Activated CD4-positive, alpha-beta T cell treated with anti-CD3 and anti-CD28 coated beads for 24 hours (primary cell): ENCODE measurements at places on chromosomes 5 and 9.

- no peak for DNase-seq
Observed at GRCh38 chr5:111153945-111154344, 61.8 kb downstream of the WDR36 start.

DNA sequence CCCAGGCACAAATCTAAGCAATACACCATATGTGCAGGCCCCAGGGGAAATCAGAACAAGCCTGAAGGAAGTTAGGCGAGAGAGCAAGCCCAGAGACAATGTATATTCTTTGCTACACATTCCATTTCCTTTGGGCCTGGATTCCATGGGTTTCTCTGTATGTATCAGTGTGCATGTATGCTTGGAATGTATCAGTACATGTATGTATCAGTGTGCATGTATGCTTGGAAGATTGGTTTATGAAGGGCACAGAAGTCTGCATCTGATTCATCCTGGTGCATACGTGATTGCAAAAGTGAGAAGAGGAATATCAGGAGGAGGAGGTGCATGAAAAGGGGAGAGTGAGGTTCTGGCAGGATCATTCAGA lies 232.6 kb upstream of the ANKRD55 start:
- DNase-seq = no peak

GRCh38 chr5:158267228-158267627 lies 408.3 kb upstream of the CLINT1 start:
- DNase-seq = no peak

- DNase-seq = no peak
Observed at GRCh38 chr5:1656271-1656975, 132.7 kb upstream of the LPCAT1 start.

DNA sequence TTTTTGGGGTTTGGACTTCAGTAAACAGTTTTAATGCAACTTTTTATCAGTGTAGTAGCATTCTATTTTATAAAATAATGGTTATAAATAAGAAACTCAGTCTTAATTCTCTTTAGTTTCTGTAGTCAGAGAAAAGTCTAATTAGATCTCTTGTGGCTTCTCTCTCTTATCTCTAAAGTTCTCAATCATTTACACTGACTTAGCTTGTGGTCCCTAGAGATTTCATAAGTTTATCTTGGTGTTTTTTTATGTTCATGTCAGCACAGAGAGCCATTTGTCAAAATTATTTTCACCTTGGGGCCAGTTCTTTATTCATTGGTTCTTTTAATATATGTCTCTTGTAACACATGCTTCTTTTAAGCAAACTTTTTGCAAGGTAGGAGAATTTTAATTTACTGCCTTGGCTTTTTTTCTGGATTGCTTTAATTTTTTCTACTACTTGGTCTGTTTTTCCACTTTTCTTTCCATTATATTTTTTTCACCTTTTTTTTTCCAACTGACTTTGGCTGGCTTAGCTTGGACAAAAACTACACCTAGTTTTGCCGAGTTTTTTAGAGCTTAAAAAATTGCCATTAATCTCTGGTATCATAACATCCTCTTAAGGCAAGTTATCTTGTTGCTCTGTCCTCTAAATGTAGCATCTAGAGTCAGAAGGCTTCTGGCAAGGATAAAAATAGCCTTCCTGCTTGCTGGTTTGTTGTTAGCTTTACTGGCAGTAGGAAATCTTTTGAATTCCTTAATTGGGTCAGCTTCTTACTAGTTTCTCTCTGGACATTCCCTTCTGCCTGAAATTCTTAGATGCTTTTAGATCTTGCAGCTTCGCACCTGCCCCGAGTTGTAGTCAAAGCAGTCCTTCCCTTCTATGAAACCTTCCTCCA lies 35.3 kb downstream of the CPEB4 start:
- DNase-seq = no peak

- no peak for DNase-seq
Observed at GRCh38 chr9:129568560-129569501, 52.1 kb downstream of the C9orf50 start.

DNA sequence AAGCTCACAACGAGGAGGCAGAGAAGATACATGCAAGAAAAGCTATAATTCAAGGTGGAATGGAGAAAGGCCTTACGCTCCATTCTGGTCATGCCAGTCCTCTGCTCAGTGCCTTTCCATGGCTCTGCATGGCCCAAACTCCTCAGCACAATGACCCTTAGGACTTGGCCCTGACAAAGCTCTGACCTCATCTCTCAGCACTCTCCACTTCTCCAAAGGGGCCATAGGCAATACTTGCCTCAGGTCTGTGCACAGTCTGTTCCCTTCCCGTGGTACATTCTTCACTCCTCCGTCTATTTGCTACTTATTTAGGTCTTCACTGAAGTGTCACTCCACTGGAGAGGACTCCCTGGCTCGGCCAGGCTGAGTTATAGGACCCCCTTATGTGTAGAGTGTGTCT lies 24.7 kb downstream of the SLC36A3 start:
- DNase-seq = no peak

GRCh38 chr5:852431-853401 lies 1.9 kb upstream of the ZDHHC11 start:
- DNase-seq = no peak

GRCh38 chr5:1304033-1304432 lies 9.2 kb upstream of the TERT start:
- DNase-seq = no peak

- no peak for DNase-seq
Observed at GRCh38 chr9:116087751-116088194, 65.8 kb upstream of the PAPPA start.

DNA sequence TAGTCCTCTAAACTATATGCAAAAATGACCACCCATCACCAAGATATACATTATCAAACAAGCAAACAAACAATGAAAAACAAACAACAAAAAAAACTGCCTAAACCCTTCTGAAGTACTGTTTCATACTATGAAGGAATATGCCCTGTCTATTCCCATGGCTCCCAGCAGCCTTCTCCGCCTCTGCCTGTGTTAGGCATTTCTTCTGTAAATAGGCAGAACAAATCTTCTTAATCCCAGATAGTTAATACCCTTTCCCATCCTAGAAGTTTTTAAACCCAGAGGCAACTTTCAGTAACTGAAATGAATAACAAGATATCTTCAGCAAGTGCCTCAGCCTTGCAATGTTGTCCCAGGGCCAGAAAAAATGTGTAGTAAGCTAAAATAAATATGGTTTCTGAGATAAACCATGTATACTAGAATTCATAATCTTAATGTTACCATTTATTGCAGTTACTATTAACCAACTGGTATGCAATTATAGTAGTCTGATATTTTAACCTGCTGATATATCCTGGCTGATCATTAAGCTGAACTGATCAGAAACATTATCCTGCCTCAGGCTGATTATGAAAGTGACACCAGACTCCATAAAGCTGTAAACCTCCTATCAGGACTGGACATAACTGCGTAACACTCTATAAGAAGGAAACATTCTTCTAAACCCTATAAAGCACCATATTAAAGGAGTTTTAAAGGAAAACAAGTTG lies 68.5 kb downstream of the ANKRD31 start:
- DNase-seq = no peak

DNA sequence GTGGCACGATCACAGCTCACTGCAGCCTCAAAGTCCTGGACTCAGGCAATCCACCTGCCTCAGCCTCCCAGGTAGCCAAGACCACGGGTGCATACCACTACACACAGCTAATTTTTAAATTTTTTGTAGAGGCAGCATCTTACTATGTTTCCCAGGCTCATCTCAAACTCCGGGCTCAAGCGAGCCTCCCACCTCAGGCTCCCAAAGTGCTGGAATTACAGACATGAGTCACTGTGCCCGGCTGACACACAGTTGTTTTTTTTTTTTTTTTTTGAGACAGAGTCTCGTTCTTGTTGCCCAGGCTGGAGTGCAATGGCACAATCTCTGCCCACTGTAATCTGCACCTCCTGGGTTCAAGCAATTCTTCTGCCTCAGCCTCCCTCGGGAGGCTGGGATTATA lies 70.1 kb upstream of the CNOT6 start:
- no peak for DNase-seq

GRCh38 chr5:78519198-78519941 lies 129.2 kb downstream of the LHFPL2 start:
- no peak for DNase-seq

DNA sequence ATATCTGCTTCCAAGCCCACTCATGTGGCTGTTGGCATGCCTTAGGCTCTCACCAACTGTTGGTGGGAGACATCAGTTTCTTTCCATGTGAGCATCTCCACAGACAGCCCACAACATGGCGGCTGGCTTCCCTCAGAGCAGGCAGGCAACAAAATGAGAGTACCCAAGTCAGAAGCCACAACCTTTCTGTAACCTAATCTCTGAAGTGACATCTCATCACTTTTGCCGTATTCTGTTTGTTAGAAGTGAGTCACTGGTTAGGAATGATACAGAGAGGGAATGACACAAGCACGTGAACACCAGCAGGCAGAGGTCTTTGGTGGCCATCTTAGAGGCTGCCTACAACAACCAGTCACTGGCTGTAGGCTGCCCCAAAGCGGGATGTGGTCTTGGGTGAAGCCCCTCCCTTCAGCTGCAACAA lies 88.6 kb upstream of the RASGRF2 start:
- peak; percentile 34 for DNase-seq

GRCh38 chr5:611731-612486 lies at the start of gene CEP72:
CEP72 (plus strand) TSS chr5:612340; CDS start chr5:612362, 22 bp downstream.
- peak; percentile 92 for DNase-seq

DNA sequence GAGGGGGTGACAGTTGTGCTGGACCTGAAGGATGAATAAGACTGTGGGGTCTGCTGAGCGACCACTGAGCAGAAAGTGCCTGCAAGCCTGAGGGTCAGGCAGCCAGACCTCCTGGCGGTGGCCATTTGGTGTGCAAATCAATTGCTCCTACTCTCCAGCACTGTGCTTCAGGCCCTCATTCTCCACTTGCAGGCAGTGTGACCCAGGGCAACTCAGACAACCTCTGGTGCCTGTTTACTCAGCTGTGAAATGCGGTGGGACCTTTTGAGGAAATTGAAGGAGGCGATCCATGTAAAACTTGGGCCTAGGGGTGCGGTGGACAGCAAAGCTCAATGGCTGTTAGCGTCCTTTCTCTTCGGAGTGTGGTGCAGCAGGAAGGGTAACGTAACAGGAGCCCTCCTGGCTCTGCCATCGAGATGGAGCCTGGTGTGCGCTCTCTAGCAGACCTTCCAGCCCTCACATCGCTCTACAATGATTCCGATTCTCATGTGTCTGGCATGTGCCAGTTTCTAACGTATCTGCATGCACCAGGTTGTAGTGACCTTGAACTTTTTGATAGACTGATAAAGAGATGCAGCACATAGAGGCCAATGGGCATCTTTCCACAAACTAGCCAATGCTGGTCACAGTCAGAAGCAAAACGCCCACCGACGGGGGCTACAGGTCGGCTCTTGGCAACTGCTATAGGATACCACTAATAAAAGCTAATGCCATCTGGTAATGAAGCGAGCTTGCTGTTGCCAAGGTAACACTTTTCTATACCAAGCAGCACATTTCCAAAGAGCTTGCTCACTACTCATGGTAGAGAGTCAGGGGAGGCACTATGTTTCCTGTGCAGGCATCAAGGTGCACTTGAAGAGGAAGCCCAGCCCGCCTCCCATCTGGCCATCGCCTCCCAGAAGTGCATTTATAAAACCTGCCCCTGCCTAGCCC lies 159.7 kb upstream of the RAPGEF1 start:
- no peak for DNase-seq

DNA sequence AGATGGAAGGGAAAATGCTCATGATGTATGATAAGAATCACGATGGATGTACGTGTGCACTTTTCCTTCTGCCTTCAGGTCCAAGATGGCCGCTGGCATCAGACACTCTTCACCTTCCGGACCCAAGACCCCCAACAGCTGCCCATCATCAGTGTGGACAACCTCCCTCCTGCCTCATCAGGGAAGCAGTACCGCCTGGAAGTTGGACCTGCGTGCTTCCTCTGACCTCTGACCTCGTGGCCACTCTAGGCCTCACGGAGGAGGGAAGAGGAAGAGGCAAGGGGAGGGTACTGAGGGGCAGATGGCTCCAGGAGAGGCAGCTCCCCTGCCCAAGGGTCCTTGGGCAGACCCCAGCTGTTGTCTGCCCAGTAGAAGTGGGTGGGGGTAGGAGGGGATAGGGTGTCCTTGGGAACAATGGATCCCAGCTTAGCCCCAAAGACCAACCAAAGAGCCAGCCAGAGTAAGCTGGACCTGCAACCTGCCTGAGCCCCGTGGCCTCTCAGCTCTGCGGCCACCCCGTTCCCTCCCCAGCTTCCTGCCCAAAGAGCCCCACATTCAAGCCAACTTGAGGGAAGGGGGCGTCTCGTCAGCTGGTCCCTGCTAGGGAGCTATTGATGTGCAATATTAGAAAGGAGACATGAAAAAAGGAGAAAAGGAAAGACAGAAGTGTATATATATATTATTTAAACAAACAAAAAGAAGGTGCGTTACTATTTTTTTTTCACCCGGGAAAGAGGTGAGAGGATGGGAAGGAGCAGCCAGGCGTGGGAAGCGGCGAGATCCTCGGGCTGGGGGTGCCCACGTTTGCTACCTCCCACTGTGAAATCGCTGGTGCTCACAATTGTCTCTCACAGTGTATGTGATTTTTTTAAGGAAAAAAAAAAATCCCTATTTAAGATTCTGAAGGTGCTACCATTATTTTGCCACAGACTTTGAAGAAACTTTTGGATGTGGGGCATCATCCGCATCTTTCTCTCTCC lies 12.1 kb upstream of the ORM1 start:
- DNase-seq = no peak

- no peak for DNase-seq
Observed at GRCh38 chr5:43256261-43256966, 56.8 kb downstream of the HMGCS1 start.

- DNase-seq = no peak
Observed at GRCh38 chr9:8337834-8338766, 538.5 kb upstream of the DMAC1 start.

DNA sequence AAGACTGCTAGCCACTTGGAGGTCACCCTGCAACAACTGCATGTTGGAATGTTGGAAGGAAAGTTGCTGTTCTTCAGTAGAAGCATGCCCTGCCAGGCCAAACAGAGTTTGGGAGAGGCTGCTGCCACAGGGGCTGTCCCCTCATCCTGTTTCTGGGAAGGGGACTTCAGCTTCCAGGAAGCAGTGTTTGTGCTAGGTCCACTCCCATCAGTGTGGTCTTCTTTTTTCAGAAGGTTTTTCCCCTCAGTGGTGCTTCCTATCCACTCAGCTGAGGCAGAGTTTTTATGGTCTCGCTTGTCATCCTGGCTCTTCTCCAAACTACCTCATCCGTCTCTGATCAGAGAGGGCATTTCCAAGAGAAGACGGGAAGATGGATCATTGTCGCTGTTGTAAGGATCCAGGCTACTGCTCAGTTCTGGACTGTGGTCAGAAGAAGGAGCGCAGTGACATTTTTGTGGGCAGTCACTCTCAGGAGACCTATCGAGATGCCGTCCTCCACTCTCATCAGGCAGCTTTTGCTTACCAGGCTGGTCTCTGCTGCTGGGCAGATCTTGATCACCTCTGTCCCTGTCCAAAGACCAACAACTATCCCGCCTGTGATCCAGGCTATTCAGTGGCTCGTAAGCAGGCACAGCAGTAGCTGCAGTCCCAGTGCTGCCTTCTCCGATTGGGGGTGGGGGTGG lies 97.8 kb upstream of the C5orf63 start:
- DNase-seq = no peak
